ENCODE measurements at places on chromosomes 12 and 14.

DNA sequence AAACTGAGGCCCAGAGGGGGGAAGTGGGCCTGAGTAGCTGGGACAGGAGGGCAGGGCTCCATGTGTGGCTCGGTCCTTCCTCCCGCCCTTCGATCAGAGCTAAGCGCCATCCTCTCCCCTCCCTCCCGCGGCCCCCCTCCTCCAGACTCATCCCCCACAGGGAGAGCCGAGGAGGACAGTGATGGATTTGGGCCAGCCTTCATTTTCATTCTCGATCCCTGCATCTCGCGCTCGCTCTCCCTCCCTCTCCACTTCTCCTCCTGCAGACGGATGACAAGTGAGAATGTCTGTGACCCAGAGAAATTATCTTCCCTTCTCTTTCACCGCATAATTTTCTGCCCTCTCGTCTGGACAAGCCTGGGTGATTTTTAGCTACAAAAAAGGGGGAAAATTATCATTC lies 183.3 kb downstream of the RBM19 start:
- no peak for DNase-seq

- DNase-seq: no peak
These were observed 45.0 kb upstream of the GSG1 start for GRCh38 chr12:13148485-13148847.

DNA sequence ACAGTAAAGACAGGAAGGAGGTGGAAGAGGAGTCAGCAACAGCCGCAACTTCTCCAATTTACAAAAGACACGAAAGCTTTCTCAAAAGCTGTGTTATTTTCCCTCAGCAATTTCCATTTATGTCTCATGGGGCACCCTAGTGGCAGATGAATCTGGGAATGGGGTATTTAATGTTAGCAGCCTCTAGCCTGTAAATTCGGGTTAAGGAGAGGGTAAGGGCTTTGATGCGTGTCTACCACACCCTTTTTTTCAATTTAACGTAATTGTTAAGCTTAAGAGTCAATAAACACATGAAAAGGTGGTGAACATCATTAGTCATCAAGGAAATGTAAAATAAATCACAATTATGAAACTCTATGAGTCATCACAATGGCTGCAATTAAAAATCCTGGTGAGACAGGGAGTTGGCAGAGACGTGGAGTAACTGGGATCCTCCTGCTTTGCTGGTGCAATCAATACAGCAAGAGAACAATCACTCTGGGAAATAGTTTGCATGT lies 986.4 kb downstream of the AACS start:
- no peak for DNase-seq

DNA sequence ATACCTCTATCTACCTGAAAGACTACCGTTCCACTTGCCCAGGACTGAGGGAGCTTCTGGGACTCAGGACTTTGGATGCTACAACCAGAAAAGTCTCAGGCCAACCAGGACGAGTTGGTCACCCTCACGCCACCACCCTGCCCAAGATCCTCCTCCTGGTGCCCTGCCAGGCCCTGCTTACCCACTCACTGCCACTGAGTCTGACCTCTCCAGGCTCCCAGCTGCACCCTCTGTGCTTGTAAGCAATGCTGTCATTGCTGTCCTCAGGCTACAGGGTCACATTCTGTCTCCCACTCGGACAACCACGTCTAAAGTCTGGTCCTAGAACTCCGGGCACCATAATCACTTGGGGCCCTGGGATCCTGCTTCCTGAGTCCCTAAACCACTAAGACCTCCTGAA lies 9.2 kb downstream of the TTC7B start:
- DNase-seq: no peak

DNA sequence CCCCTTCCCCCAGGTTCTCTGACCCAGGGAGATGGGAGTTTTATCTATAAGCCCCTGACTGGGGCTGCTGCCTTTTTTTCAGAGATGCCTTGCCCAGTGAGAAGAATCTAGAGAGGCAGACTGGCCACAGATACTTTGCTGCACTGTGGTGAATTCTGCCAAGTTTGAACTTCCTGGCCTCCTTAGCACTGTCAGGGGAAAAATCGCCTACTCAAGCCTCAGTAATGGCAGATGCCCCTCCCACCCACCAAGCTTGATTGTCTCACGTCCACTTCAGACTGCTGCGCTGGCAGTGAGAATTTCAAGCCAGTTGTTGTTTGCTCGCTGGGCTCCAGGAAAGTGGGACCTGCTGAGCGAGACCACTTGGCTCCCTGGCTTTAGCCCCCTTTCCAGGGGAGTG lies 31.7 kb downstream of the KLRK1 start:
- DNase-seq: no peak

- DNase-seq: no peak
These were observed 12.6 kb downstream of the CMTM5 start for GRCh38 chr14:23389396-23389795.

GRCh38 chr12:108609537-108610335 lies 11.9 kb upstream of the TMEM119 start:
- DNase-seq: no peak

DNA sequence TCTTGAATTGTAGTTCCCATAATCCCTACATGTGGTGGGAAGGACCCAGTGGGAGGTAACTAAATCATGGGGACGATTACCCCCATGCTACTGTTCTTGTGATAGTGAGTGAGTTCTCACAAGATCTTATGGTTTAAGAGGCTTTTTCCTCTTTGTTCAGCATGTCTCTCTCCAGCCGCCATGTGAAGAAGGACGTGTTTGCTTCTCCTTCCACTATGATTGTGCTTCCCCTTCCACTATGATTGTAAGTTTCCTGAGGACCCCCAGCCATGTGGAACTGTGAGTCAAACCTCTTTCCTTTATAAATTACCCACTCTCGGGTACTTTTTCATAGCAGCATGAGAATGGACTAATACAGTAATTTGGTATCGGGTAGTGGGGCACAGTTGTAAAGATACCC lies 97.3 kb downstream of the PPP1R12A start:
- no peak for DNase-seq

DNA sequence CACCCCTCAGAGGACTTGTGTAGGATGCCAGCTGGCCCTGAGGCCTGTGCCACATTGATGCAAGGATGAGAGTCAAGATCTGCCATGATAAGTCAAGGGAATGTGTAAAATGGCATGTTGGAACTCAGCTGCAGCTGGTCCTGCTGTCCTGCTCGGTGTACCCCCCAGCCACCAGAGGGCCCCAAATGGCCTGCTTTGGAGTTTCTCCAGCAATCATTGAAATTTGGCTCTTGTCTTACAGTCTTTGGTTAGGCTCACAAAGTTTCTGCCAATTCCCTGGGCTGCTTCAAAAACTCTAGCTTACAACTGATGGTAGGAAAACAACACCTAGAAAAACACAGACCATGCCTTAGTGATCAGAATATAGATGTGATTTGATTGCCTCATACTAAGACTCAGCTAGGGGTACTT lies 76.8 kb downstream of the HSD17B6 start:
- DNase-seq: no peak

GRCh38 chr14:63308723-63309317 lies 9.9 kb downstream of the GPHB5 start:
- DNase-seq: no peak

DNA sequence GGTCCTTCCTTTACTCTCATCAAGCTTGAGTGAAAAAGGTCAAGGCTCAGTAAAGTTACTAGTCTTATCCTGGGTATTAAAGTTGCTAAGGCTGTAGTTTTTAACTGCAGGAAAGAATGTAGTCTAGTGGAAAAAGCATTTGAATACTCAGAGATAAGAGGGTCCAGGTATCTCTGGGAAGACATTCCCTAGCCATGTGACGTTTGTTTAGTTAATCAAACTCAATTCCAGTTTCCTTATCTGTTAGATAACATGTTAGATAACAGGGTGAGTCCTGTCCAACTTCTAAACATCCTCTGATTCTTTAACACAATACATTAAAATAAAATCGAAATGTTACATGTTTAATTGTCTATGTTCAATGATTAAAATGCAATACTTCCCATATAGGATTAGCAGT lies 720.7 kb upstream of the LMO3 start:
- no peak for DNase-seq

DNA sequence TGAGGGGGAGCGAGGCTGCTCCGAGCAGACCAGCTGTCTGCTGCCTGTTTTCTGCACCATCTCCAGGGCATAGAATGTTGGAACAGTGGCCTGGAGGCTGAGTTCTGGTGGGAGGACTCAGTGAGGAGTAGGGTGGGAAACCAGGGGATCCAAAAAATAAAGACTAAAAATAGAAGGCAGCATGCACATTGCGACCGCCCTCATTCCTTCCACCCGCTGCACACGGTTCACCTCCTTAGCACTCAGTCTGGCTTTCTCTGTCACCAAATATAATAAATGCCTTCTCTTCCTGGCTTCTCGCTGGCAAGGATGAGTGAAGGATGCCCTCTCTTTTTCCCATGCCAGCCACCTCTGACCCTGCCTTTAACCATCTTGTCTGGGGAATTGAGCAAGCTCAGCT lies 146.2 kb downstream of the AACS start:
- no peak for DNase-seq

- no peak for DNase-seq
These were observed 500.4 kb upstream of the GARIN6 start for GRCh38 chr12:99147130-99147529.

DNA sequence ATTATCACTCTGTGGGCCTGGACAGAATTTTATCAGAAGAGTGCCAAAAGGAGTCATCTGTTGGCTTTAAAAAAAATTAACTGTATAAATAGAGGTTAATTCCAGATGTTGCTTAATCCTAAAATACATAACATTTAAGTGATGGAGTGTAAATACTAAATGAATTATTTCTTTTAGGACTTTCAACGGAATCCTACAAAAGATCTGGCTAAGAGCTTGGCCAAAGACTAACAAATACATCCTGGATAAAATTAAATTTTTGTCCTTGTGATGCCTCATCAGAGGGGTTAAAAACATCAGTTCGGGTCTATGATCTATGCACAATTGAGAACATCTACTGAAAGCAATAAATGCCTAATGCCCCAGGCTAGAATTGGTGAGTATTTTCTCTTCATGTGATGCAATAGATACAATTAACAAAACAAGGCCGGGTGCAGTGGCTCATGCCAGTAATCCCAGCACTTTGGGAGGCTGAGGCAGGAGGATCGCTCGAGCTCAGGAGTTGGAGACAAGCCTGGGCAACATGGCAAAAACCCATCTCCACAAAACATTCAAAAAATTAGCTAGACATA lies 49.8 kb upstream of the RAP1B start:
- DNase-seq: no peak

GRCh38 chr14:55116246-55117030 lies 12.6 kb upstream of the LGALS3 start:
- DNase-seq: no peak

- DNase-seq: peak; percentile 89
These were observed 316.4 kb downstream of the ZFP36L1 start for GRCh38 chr14:68476212-68477109.

DNA sequence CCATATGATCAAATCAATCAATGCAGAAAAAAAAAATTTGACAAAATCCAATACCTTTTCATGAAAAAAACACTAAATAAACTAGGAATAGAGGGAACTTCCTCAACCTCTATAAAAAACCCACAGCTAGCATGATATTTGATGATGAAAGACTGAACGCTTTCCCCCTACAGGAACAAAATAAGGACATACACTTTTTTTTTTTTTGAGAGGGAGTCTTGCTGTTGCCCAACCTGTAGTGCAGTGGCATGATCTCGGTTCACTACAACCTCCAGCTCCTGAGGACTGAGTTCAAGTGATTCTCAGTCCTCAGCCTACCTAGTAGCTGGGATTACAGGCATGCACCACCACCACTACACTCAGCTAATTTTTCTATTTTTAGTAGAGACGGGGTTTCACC lies 17.9 kb upstream of the CAMKK2 start:
- no peak for DNase-seq

- no peak for DNase-seq
These were observed 1237.0 kb upstream of the USP15 start for GRCh38 chr12:61023231-61023630.

DNA sequence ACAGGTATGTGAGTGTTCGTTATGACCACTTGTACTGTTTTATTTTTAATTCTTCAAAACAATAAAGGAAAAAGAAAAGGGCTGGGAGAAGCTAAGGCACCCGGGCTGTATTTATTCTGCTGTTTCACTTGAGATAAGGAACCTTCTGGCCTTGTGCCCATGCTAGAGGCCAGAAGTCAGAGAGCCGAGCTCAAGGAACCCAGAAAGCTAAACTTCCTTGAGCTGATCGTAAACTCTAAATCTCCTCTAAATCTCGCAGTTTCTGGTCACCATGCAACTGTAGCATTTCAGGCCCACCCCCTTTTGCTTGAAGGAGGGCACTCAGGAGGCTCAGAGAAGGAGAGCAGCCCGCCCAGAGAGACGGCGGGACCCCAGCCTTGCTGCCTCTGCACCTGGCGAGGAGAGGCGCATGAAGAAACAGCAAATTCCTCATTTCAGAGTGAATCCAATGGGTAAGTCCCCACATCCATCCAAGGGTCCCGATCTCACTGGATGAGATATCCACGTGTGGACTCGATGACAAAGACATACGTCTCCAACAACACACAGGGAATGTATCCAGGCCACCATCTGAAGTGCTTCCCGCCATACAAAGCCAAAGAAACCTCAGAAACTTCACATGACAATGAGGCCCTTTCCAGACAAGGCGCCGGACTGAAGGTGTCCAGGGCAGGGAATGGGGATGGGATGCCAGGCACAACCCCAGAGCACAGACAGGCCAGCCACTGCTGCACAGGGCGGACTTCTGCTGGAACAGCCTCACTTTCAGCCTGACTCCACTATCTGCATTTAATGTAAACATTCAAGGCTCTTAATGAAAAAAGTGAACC lies 14.6 kb downstream of the CCDC88C start:
- DNase-seq: no peak

DNA sequence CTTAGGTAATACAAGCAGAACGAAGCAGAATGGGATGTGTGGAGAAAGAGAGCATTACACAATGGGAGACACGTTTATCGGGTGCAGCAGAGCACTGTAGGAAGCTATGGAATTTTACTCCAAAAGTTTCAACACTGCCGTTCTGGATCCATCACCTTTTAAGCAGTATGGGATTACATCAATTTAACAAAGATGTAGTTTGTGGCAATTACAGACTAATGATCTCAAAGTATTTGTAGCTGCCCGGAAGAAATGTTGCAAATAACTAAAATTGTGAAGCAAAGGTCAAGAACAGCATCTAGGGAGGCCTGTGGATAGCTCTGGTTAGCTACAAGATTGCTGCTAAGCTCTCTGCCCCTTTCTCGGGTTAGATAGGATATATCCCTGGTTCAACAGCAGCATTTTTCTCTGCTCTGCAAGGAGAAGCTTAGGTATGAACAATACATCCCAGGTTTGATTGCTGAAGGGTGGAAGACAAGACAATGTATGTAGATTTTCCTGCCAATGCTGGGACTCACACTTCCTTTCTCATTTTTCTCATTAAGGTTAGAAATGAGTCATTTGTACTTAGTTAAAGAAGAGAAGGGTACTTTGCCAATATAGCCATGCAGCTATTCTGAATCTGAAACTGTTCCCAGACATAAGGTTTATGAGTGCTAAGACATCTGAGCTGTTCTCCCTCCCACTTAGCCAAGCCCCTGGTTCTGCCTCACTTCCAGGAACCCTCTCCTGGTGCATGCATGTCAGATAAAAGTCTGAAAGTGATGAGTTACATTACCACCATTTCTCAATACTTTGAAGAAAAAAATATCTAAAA lies 75.0 kb upstream of the HIF1A start:
- no peak for DNase-seq

GRCh38 chr14:20692116-20692751 lies 3.7 kb downstream of the ANG start:
- DNase-seq: no peak

- DNase-seq: no peak
These were observed 12.5 kb upstream of the GLIPR1L2 start for GRCh38 chr12:75378354-75378753.
